ENCODE measurements at places on chromosomes 5 and 9. TPM values are rescaled to one million over a fixed set of nuclear protein-coding genes. Genes with fewer than 3 reads are reported as not detected.

Gene FCN2
- total RNA-seq = not detected

Gene BARX1
- not detected for total RNA-seq

Gene LHX3
- not detected for total RNA-seq

Gene MZB1
- not detected for total RNA-seq

Gene ADGRD2
- total RNA-seq = not detected

DNA sequence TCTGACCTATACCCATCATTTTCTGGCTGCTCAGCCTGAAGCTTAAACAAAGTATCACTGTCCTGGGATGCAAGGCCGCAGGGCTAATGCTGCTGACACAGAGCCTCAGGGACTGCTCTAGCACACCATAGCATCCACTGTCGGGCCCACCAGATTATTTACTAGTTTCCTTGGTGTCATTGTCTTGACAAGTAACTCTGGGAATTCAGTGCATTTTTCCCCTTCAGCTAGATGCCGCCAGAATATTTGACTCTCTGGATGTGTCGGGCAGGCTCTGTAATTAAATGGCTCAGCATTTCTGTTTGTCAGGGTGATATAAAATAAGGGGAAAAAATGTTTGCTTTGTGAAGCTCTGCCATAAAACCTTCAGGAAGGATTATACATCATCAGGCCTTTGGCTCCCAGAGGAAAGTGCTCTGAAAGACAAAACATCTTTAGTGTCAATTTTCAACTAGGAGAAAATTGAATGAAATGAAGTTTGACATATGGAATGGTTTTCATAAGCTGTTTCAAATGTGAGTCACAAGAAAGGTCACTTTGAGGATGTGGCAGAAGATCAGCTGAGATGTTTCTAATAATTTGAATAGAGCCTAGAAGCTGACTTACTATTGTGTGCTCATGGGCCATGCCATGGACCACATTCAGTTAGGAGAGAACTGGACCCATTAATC is 350.1 kb downstream of the TMEM232 start:
- DNase-seq = no peak

- no peak for DNase-seq
Observed at GRCh38 chr9:89139455-89139854, 39.2 kb downstream of the SHC3 start.

- DNase-seq = no peak
Observed at GRCh38 chr5:90356622-90357021, 52.9 kb downstream of the CETN3 start.

- DNase-seq = no peak
Observed at GRCh38 chr9:18684593-18685317, 210.8 kb downstream of the ADAMTSL1 start.

GRCh38 chr5:43037636-43038495 is 2.3 kb downstream of the ANXA2R start:
- DNase-seq = no peak

DNA sequence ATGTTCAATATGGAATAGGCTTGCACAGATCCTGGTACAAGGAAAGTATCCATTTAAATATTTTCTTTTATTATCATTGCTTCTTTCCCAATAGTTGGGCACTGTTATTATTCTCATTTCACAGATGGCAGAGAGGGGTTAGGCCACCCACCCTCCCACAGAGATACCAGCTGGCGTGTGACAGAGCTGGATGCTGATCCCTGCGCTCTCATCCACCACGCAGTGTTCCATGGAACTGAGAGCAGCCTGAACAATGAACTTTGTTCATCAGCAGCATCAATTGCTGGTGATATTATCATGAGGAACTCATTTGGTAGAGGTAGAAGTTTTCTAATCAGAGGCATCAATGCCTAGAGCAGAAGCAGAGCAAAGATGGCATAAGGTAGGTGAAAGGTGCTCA is 227.9 kb downstream of the ESM1 start:
- DNase-seq = no peak

DNA sequence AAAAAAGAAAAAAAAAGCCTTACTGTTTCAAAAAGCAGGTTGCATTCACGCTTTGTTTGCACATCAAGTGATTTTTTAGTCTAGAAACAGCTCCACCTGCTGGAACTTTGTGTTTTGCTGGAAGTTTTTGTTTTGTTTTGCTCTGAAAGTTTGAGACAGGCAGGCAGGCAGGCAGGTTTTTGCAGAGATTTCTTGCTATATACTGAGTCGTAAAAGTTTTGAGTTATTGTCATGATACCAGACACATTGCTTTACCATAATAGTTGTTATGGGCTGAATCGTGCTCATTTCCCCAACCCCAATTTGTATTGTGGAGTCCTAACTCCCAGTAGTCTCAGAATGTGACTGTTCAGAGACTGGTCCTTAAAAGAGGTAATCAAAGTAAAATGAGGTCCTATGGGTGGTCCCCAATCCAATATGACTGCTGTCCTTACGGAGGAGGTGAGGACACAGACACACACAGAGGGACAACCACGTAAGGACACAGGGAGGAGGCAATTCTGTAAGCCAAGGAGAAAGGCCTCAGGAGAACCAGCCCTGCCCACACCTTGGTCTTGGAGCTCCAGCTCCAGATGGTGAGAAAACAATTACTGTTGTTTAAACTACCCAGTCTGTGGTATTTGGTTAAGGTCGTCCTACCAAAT is 20.9 kb downstream of the OR2Y1 start:
- no peak for DNase-seq

DNA sequence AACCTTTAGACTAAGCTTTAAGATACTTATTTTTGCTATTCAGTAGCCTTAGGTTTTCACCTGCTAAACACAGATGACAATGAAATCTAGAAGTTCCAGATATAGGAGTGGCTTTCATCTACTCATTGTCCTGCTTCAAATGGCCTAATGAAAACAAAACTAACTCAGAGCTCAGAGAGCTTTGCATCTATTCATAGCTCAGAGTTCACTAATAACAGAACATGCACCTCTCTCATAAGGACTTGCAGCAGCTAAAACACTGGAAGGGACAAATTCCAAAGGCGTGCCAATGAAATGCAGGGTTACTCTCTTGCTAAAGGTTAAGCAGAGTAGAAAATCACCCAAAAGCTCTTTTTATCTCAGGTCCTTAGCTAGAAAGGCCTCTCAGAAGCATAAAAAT is 29.0 kb downstream of the SLC31A2 start:
- DNase-seq = no peak

DNA sequence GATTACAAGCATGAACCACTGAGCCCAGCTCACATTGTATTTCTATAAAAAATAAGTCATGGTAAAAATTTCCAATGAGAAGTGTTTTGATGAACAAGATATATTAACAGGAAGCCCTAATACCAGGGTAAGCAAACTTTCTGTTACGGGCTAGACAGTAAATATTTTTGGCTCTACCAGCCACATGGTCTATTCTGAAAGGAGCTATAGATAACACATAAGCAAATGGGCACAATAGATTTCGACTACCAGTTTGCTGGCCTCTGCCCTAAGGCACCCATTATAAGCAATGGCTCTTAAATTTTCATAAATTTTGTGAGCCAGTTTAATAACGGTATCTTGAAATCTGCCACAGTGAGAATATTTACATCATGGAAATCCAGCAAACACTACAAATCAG is 8.1 kb downstream of the UBQLN1 start:
- DNase-seq = no peak

DNA sequence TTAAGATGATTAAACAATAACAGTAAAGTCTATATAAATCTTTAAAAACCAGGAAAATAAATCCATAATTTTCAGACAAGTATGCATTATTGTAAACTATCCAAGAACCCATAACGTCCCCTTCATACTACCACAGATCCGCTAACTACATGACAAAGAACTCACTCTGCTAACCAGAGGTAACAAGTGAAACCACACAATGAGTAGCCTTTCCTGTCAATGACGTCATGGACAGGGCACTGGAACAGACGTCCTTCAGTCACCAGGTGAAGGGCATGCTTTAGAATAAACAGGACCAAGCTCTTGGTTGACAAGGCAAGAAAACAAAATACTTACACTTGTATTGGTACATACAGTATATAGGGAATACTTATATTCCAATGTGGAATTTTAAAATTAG is 45.2 kb downstream of the RNF130 start:
- DNase-seq = no peak

GRCh38 chr5:111902436-111902835 is 145.4 kb upstream of the NREP start:
- no peak for DNase-seq

All from lower leg skin (tissue), 4 donors.